Activated CD4-positive, alpha-beta T cell treated with anti-CD3 and anti-CD28 coated beads, Interleukin-2, amount 50 U/mL, for 4 hours (primary cell): ENCODE measurements at places on chromosomes 11 and 22.

- peak; percentile 9 for DNase-seq
Observed at GRCh38 chr11:17014833-17015626, 816 bp upstream of the PLEKHA7 start.

DNA sequence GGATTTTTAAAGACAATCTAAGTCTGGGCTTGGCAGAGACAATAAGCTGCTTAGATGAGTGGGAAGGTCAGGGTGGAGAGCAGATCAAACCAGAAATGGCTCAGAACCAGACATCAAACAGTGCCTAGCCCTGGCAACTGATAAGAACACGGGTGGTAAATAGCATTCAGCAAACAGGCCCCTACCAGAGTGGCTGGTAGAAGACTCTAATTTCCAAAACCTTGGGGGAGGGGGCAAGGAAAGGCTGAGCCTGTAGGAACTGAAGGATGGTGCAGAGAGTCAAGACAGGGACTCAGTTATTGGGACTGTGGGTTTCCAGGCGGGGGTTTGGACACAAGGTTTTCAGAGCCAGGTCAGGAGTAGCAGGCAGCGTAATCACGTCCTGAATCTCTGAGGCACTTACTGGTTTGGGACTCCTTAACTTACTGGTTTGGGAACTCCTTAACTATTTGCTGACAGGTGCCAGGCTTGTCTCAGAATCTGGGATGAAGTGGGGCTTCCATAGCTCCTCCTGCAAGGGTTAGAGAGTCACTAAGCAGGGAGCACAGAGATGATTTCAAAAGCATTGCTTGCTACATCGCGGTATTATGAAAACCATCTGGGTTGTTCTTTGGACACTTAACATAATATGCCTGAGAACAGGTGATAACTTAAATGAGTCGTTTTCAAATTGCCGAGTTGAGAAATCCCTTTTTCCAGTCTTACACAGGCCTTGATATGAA is 5.7 kb upstream of the ABTB2 start:
- DNase-seq = no peak

DNA sequence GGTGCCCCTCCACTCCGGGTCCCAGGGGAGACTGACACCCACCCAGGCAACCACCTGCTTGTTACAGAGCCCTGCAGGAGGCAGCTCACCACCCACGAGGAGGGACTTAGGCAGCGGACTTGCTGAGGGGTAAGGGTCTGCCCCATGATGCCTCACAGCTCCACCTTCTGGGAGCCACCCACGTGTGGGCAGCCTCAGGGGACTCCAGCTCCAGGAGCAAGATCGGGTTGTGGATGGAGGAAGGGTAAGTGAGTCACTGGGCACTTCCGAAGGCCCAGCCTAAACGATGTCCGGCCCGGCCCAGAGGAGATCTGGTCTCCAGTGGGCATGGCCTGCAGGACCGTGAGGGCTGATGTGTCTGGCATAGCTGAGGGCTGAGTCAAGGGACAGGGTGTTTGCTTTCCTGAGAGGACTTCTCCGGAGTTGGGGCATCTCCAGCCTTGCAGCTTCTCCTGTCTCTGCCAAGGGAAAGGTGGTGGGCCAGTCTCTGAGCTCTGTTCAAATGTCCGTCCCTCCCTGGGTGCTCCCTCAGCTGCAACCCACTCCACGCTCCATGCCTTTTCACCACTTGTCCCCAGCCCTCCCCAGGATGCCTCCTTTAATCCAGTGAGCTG is 32.3 kb upstream of the P2RY2 start:
- no peak for DNase-seq

DNA sequence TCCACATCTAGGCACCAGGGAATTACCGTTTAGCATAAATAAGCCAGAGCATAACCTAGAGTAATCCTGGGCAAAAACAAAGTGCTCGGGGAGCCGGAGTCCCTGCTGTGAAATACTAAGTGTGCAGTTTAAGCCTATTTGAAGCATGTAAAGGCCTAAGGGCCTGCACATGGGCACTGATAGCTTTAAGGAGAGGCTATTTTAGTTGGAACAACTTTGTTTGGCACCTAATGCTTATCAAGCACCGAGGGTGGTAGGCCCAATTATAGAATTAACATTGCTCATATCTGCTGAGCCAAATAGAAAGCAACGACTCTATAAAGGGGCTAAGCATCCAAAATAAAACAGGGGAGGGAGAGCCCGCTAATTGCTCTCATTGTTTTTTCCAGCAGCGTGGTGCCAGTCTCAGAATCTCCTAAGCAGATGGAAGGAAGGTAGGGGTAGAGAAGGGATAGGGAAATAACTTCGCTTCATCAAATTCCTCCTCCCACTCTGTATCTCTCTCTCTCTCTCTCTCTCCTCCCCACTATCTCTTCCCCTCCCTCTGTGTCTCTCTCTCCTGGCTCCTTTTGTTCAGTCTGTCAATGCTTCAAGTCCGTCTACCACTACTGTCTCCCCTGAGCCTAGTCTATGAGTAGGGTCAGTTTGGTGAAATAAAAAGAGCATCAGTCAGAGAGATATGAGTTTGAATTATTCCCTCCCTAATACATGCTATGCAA is 292.8 kb downstream of the NXPE2 start:
- DNase-seq = no peak

GRCh38 chr11:288478-289397 is at the start of gene PGGHG:
Gene PGGHG, plus strand, starts transcription at chr11:289126. Its CDS starts 691 bp downstream, at chr11:289817.
- peak; percentile 39 for DNase-seq

DNA sequence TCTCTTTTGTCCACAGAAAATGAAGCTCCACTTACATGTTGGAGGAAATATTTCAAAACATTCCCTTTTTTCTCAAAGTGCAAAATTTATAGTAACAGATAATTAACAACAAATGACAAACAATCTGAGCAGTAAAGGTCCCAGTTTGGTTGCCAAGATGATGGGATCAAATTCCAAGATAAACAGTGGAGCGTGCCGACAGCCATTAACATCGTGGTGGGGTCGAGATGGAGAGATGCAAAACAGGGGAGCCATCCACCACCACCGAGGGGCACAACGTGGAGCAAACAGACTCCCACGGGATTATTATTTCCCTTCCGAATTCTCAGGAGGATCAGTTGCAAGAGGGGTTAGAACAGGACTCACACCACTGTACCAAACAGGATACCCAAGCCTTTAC is 17.2 kb downstream of the MPPED2 start:
- no peak for DNase-seq

GRCh38 chr11:66268952-66269905 is 790 bp downstream of the RAB1B start:
- DNase-seq = no peak

DNA sequence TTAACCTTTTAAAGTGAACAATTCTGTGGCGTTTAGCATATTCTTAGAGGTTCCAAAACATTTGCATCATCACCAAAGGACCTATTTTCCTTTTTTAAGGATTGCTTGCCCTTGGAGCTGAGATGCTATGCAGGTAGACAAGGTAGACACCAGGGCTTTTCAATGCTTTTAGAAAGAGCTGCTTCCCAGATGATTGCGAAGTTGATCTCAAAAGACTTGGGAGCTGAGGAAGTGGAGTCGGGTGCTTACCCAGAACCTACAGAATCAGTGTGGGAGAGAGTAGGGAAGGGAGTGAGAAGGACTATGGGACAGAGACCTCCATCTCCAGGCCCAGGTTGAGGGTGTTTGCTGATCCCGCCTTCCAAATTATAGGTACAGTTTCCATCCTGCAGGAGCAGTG is 11.1 kb upstream of the ALX4 start:
- no peak for DNase-seq

DNA sequence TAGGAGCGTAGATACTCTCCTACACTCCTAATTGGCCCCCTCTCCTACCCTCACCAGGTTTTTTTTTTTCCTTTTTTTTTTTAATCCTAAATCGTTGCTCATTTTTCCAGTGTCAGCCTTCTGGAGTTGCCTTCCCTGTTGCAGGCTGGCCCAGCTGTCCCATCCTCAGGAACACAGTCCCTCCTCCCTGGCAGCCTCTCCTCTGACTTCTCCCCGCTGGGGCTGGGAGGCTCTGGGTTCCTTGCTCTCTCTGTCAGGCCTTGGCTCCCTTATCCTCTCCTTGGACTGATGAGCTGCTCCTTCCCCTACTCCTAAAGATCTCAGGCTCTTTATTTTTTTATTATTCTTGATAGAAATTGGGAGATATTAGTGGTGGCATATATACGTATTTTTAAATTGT is 62.2 kb downstream of the PKNOX2 start:
- no peak for DNase-seq

DNA sequence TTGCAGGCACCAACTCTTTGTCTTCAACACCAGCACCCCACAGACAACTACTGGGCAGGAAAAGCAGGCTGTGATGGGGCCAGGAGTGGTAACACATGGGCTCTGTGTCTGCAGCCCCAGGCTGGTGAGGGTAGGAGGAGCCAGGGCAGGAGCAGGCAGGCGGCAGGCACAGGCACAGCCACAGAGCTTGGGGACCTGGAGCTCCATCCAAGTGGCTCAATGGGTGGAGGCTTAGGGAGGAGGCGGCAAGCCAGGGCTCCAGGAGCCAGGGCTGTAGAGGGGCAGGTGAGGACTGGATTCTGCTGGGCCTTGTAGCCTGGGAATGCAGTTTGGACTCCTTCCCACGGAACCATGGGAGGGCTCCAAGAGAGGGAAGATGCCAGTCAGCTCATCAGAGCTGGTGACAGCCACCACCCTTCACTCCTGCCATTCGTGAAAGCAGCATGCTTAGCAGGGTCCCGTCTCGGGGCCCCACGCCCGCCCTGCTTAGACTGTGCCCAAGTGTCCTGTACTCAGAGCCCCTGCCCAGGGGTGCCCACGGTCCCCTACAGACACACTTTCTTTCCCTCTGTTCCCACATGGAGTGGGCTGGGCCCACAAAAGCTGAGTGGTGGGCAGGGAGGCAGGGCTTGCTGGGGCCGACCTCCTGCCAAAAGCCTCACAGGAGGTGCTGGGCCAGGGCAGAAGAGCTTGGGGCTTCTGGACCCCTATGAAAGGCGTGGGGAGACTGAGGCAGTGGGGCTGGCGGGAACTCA is 12.4 kb downstream of the TTC38 start:
- no peak for DNase-seq

GRCh38 chr11:26193694-26194365 is 138.1 kb upstream of the ANO3 start:
- no peak for DNase-seq

- no peak for DNase-seq
Observed at GRCh38 chr11:47589977-47590861, 3.7 kb downstream of the FAM180B start.

- no peak for DNase-seq
Observed at GRCh38 chr11:128052912-128053641, 534.3 kb downstream of the ETS1 start.

DNA sequence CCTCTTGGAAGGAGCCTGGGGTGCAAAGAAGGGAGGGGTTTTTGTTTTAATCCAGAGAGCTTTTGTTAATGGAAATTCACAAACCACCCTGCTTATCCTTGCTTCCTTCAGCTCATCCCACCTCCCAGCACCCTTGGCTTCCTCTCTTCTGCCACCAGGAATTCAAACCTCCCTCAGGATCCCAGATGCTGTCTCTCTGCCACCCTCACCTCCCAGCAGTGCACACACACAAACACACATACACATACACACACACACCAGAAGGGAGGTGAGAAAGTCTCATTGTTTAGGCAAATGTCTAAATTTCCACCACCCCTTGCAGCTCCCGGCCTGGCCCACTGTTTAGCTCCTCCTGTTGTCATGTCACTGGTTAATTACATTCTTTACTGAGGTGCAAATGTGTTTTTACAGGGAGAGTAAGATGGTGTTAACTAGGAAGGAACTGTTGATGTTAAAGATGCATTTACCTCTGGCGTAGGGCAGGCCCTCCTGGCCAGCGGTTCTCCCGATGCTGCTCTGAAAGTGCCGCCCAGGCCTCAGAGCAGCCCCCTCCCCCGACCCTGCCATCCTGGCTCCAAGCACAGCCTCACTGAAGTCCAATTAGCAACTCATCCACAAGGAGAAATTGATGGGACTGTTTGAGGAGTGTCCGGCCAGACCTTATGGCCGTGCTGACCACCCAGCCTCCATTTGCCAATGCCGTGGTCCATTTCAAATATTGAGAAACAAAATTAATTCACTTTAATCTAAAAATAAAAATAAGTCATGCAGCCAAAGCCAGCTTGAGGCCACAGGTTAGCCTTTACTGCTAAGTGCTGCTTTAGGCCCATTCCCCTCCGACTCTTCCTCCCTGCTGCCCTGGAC is 165.4 kb downstream of the FEZ1 start:
- DNase-seq = no peak

- DNase-seq = peak; percentile 88
Observed at GRCh38 chr11:118791111-118791960, at the start of gene DDX6. Gene DDX6, minus strand, starts transcription at chr11:118791164. Its CDS starts 4,913 bp downstream, at chr11:118786251.

DNA sequence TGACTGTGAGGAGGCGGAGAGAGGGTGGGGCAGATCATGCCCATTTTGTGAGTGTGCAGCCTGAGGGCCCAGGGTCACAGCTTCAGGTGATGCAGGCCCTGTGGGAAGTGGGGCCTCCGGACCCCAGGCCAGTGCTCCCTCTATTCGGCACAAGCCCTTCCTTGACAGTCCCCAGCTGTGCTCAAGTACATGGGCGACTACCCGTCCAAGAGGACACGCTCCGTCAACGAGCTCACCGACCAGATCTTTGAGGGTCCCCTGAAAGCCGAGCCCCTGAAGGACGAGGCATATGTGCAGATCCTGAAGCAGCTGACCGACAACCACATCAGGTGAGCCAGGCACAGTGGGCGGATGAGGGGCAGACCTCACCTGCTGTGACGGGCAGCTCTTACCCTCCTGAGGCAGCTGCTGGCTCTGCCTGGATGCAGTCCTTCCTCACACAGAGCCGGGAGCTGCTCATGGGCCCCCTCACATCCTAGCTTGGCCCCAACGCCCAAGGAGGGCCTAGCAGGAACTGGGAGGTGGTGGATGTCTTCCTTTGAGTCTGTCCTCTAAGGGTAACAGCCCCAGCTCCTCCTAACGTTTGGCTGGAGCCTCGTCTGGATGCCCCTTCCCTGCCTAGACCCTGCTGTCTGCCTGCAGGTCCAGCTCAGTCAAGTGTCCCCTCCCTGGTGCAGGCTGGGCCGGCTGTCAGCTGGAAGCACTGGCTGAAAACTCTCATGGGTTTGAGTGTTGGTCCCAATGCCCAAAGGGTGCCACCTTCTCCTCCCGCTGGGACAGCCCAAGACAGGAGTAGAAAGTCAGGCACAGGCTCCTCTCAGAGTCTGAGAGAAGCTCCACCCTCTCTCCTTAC is 76.1 kb downstream of the MYO7A start:
- no peak for DNase-seq

GRCh38 chr22:38271101-38271500 is 1.7 kb downstream of the TMEM184B start:
- DNase-seq = no peak

DNA sequence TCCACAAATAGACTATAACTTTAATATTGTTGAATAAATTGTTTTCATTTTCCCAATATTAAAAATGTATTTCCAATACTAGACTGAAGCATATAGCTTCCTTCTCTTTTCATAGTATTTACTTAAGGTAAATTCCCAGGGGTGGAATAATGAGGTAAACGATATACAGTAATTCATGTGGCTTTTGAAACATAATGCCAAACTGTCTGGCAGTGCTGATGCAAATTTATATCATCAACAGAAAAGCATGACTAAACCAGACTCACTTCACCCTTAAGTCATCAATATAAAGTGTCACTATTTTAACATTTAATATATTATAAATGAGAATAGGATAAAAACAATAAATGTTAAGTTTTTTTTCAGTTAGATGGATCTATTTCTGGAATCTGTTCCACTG is 13.6 kb downstream of the C2CD3 start:
- no peak for DNase-seq

- no peak for DNase-seq
Observed at GRCh38 chr11:72788241-72788640, 5.6 kb downstream of the STARD10 start.
